Fibroblast of skin of abdomen (primary cell): ENCODE measurements at places on chromosomes 16 and 17.

GRCh38 chr16:89106533-89107202, 13.0 kb downstream of the ACSF3 start:
- no peak for DNase-seq

DNA sequence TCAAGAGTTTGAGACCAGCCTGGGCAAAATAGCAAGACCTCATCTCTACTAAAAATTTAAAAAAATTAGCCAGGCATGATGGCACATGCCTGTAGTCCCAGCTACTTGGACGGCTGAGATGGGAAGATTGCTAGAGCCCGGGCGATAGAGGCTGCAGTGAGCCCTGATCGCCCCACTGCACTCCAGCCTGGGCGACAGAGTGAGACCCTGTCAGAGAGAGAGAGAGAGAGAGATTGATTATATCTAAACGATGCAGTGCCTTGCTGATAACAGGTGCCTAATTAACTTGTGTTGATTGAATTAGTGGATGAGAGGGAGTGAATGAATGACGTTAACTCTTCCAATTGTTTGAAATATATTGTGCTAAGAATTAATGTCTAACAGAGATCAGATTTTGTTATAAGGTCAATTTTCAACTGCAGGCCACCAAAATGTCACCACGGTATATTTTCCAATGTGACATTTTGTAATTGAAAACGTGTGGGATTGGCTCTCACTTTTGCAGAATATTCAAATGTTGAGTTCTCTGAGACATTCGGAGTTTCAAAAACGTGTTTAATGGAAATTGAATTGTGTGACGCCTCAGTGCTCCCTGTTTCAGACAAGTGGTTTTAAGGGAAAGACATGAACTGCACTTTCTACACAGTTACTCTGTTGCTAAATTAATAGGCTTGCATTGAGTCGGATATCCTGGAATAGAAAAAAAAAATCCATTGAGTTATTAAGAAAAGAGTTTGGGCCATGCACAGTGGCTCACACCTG, 53.6 kb downstream of the ABAT start:
- DNase-seq = no peak

- DNase-seq = peak; percentile 78
These were observed 30.0 kb downstream of the AXIN2 start for GRCh38 chr17:65531256-65532100.

GRCh38 chr17:41971721-41972523, 5.3 kb downstream of the CNP start:
- DNase-seq = no peak

GRCh38 chr16:73418691-73419090, 370.8 kb upstream of the ZFHX3 start:
- peak; percentile 1 for DNase-seq

GRCh38 chr17:78019367-78019975, 61.0 kb downstream of the TNRC6C start:
- peak; percentile 38 for DNase-seq

DNA sequence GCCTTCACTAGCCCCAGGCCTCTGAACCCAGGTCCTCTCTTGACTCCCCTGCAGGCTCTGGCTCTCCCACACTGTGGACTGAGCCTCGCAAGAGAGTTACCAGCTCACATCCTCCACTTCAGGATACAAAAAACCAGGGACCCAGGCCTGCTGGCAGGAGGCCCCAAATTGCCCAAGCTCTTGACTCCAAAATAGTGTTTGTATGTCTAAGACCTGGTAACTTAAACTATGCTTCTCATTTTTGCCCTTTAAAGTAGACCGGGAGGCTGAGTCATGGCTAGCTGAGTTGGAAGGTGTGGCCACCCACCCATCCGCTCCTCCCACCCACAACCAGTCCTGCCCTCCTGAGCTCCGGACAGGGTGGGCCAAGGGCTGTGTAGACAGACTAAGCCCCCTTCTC, 250.0 kb downstream of the SOX9 start:
- peak; percentile 52 for DNase-seq

DNA sequence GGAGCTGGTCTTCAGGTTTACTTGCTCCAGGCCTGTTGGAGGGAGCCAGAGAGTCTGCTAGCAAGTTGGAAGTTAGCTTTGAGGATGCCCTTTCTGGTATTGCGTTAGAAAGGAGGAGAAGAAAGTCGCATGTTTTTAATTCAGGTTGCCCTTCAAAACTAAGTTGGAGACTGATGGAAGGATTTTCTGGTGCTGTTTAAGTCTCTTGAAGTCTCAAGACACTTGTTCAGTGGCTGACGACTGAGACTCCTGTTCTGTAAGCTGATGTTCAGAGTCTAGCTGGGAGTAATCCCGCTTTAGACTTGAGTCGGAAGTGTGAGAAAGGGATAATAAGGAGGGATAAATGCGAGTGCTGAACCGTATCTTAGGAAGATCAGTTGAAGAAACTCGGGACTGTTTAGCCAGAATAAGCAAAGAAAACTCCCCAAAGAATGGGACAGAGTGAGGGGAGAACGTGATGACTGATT, 740 bp downstream of the AATF start:
- DNase-seq = no peak

GRCh38 chr17:64185101-64185500, 55.2 kb upstream of the ERN1 start:
- DNase-seq = no peak

DNA sequence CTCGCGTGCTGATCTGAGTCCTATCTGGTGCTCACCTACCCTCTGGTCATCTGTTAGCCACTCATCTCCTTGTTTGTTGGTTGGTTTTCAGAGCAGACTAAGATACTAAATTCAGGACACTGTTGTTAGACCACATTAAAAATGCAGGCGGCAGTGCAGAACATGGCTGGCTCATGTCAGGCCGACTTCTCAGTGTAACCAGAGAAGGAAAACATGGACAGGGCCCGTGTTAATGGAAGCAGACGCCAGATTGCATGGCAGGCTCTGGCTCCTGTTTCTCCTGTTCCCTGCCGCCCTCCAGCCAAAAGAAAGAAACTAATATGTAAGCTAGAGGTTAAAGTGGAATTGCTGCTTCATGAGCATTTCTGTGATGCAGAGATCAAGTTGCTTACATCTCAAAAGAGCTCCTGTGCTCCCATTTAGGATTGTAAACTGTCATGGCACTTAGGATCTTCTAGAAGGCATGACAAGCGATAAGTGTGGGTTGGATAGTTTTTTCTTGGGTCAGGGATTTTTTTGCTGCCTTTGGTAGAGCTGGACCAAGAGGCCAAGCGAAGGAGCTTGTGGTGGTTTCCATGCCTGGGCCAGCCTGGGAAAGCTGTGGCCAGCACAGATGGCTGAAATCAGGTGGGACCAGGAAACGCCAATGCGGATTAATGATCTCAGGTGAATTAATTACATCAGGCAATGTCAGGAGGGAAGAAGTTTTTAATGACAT, 56.1 kb downstream of the YPEL2 start:
- DNase-seq = no peak

DNA sequence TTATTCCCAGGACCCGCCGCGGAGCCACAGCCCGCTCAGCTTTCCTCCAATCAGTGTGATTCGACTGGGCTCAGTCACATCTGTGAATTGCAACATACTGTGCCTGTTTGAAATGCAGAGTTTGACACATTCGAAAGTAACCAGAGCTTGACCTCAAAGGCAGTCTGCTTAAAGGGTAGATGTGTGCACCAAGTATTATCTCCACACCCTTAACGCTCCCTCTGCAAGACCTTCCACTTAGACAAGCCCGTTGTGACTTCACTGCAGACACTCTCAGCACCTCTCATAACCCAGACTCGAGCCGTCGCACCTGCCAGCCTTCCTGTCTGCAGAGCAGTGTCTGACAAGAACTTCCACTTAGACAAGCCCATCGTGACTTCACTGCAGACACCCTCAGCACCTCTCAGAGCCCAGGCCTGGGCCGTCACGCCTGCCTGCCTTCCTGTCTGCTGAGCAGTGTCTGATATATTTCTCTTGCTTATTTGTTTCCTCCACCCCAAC, 3.7 kb downstream of the KLHDC4 start:
- no peak for DNase-seq

DNA sequence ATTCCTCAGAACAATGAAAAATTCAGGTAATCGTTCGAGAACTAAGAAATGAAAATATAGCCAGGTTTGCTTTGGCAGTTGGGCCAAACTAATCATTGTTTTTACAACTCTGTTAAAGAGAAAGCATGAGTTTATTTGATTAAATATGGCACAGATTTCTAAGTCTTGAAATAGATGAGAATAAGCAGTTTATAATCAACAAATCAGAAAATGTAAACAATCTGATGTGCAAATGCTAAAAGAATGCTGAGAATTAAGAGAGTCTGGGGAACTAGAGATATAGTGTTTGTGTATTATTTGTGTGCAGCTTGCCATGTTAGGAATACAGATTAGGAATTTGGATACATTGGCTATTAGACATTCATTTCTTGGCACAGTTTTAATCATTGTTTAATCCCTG, 212.5 kb downstream of the TANC2 start:
- peak; percentile 24 for DNase-seq

DNA sequence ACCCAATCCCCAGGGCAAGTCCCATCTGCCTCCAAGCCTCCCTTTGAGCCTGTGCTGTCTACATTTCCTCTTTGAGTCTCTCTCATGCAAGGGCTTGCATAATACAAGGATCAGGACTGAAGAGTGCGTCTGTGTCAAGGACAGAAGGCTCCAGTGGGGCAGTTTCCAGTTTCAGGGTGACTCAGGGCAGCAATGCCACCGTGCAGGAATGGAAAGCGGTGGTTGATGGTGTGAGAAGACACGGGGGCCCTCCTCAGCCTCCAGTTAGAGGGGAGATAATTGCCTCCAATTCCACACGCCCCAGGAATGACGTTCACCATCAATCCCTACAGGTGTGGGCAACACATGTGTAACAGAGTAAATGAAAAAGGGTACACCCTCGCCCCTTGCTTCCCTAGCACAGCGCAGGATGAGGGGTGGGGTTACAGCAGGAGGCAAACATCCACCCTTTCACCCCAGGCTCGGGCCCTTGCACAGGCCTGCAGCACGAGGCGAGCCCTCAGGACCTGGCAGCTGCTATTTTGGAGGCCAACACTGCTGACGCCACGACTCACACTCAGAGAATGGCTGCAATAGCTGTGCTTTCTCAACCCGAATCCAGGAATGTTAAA, 24.8 kb upstream of the SLC25A19 start:
- peak; percentile 21 for DNase-seq
